Colonic mucosa (tissue), 4 donors: ENCODE measurements at places on chromosomes 3 and 15. TPM values are rescaled to one million over a fixed set of nuclear protein-coding genes. Genes with fewer than 3 reads are reported as not detected.

GRCh38 chr15:59609730-59610712 lies 1.6 kb upstream of the GCNT3 start:
- H3K27ac ChIP-seq = peak overlapping the region; percentile 47
- H3K27me3 ChIP-seq = no peaks in the 10 kb centered on the region
- no peak overlapping the region for H3K4me3 ChIP-seq
- no peaks in the 10 kb centered on the region for H3K36me3 ChIP-seq
- H3K4me1 ChIP-seq = no peaks in the 10 kb centered on the region

C3orf49 gene
- total RNA-seq = not detected

OR5H6 gene
- total RNA-seq = not detected

DNA sequence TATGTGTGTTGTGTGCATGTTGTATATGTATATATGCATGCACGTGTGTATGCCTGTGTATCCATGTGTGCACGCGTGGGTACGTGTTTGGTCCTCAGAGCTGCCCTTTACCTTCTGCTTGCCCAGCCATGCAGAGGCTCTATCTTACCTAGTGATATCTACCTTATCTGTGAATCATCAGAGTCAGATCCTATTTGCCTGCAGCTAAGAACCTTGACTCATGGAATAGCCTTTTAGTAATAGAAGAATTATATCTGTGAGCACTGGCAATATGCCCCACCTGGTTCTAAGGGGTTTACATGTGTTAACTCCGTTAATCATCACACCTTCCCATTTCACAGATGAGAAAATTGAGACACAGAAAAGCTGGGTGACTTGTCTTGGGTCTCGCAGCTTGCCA lies 11.0 kb downstream of the PGPEP1L start:
- H3K4me1 ChIP-seq = no peaks in the 10 kb centered on the region
- no peak overlapping the region for H3K4me3 ChIP-seq
- no peaks in the 10 kb centered on the region for H3K36me3 ChIP-seq
- H3K27ac ChIP-seq = no peak overlapping the region
- no peaks in the 10 kb centered on the region for H3K27me3 ChIP-seq
- no peak for DNase-seq

- H3K4me3 ChIP-seq = peak within 1 kb of the TSS; percentile 42
- peaks cover 31% of the 10 kb centered on the region for H3K27me3 ChIP-seq
- no peak for DNase-seq
- no peak within 1 kb of the TSS for H3K27ac ChIP-seq
Measured at GRCh38 chr15:100879464-100880138, at the start of gene ALDH1A3. Gene ALDH1A3 (plus strand): TSS chr15:100879831. CDS start chr15:100879908, 77 bp downstream.

GOLGA8G gene
- total RNA-seq = not detected

DNA sequence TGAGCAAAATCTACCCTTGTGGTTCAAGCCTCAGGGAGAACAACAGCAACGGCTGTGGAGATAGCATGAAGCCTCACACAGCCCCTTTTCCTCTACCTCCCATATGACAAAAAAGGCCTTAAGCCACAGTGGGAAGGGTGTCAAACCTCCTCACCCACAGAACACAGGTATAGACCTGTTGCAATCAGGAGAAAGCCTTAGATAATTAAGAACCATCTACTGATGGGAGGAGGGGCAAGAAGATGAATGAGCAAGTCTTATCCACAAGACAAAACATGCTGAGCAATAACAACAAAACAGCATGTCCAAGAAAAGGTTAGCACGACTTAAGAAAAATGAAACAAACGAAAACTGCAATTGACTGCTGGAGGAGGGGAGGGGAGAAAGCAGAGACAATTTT lies 272.9 kb upstream of the BCHE start:
- H3K27ac ChIP-seq = no peak overlapping the region
- DNase-seq = no peak
- H3K4me1 ChIP-seq = no peaks in the 10 kb centered on the region
- H3K36me3 ChIP-seq = no peaks in the 10 kb centered on the region
- no peak overlapping the region for H3K4me3 ChIP-seq

CAMKV gene
- 0.30 TPM for total RNA-seq

DNA sequence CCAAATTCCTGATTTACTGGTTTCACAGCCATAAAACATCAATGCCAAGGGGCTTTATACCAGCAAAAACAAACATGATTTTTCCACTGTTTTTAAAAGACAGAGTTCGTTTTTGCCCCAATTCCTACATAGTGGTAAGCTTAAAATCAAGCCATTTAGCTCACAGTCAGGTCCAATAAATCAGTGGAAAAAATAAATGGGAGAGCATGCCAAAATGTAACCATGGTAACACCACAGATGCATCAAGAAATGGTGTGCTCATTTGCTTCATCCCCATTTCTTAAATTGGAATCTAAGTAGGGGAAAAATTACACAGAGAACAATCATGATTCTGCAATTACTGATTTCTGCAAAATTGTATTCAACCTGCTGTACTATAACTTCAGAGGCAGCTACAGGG lies 418.8 kb downstream of the MAGI1 start:
- no peaks in the 10 kb centered on the region for H3K36me3 ChIP-seq
- H3K4me1 ChIP-seq = no peaks in the 10 kb centered on the region
- no peak for DNase-seq
- H3K27ac ChIP-seq = no peak overlapping the region

DNA sequence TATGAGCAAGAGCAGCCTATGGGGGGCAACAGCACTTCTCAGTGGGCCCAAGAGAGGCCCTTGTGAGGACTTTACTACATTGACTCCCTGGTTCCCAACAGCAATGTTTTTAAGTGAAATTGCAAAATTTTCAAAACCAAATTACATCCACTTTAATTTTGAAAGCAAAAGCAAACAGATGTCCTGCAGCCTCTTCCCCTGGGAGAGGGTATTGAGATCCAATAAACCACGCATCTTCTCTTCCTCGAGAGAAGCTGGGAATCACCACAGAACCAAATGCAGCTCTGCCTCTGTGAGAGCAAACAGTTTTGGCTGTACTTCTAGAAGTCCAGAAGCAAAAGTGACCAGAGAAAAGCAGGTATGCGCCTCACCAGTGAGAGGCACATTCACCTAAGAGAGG lies 25.2 kb downstream of the NMNAT3 start:
- H3K27ac ChIP-seq = no peak overlapping the region
- no peaks in the 10 kb centered on the region for H3K36me3 ChIP-seq
- DNase-seq = no peak

GRCh38 chr15:66560856-66561525 lies 4.8 kb downstream of the LCTL start:
- H3K27ac ChIP-seq = no peak overlapping the region
- no peaks in the 10 kb centered on the region for H3K4me1 ChIP-seq
- no peak overlapping the region for H3K4me3 ChIP-seq
- DNase-seq = no peak

DNA sequence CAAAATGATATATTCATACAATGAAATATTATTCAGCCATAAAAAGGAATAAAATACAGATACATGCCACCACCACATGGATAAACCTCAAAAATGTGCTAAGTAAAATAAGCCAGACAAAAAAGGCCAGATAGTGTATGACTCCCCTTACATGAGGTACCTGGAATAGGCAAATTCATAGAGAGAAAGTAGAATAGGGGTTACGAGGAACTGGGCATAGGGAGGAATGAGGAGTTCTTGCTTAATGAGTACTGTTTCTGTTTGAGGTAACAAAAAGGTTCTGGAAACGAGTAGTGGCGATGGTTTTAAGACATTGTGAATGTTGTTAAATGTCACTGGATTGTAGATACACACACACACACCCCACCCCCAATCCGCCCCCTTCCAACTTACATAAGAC lies 8.2 kb downstream of the RAF1 start:
- H3K4me1 ChIP-seq = peaks cover 5% of the 10 kb centered on the region
- H3K27me3 ChIP-seq = no peaks in the 10 kb centered on the region
- H3K36me3 ChIP-seq = no peaks in the 10 kb centered on the region

GRCh38 chr3:156693166-156693565 lies 18.8 kb downstream of the TIPARP start:
- H3K4me3 ChIP-seq = no peak overlapping the region
- no peak for DNase-seq
- H3K27ac ChIP-seq = no peak overlapping the region
- H3K27me3 ChIP-seq = no peaks in the 10 kb centered on the region

- H3K4me3 ChIP-seq = no peak overlapping the region
- H3K27me3 ChIP-seq = no peaks in the 10 kb centered on the region
- H3K4me1 ChIP-seq = no peaks in the 10 kb centered on the region
- H3K36me3 ChIP-seq = no peaks in the 10 kb centered on the region
- no peak for DNase-seq
- H3K27ac ChIP-seq = no peak overlapping the region
Measured at GRCh38 chr3:143201045-143201444, 81.5 kb downstream of the CHST2 start.

DNA sequence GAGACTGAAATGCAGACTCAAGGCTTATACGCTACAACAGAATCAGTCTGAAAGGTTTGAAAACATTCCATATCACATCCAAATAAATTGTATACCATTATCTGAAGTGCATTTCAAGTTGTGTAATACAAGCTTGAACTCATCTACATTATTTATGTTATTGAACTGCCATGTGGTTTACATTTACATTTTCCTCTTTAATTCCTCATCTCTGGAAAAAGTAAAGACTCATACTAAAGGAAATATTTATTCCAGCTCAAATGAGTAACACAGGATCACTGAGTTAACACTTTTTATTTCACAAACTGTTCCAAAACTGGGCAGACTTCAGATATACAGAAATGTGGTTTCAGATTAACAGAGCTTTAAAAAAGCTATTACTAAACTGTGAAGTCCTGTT lies 282.5 kb downstream of the ULK4 start:
- H3K4me1 ChIP-seq = no peaks in the 10 kb centered on the region
- H3K4me3 ChIP-seq = no peak overlapping the region
- no peak for DNase-seq
- H3K27ac ChIP-seq = no peak overlapping the region
- no peaks in the 10 kb centered on the region for H3K36me3 ChIP-seq

GRCh38 chr3:123880998-123881561 lies 3.1 kb downstream of the MYLK start:
- H3K27me3 ChIP-seq = no peaks in the 10 kb centered on the region
- H3K27ac ChIP-seq = no peak overlapping the region
- H3K4me1 ChIP-seq = peaks cover 4% of the 10 kb centered on the region
- no peak overlapping the region for H3K4me3 ChIP-seq
- H3K36me3 ChIP-seq = no peaks in the 10 kb centered on the region
- DNase-seq = peak; percentile 24

CAMK1 gene
- total RNA-seq = 16.5 TPM

- H3K27ac ChIP-seq = no peak overlapping the region
- H3K27me3 ChIP-seq = no peaks in the 10 kb centered on the region
- H3K4me3 ChIP-seq = no peak overlapping the region
- no peaks in the 10 kb centered on the region for H3K36me3 ChIP-seq
- no peak for DNase-seq
- no peaks in the 10 kb centered on the region for H3K4me1 ChIP-seq
Measured at GRCh38 chr3:38509732-38510131, 13.6 kb downstream of the EXOG start.
